Gastrocnemius medialis (tissue), 4 donors: ENCODE measurements at places on chromosomes 2 and 18. TPM values are rescaled to one million over a fixed set of nuclear protein-coding genes. Genes with fewer than 3 reads are reported as not detected.

Gene TLX2
- total RNA-seq, result not detected

Gene CHRND
- total RNA-seq, result 65.1 TPM

- H3K36me3 ChIP-seq, result no peaks in the 10 kb centered on the region
- no peaks in the 10 kb centered on the region for H3K27me3 ChIP-seq
- no peak overlapping the region for H3K27ac ChIP-seq
- H3K4me3 ChIP-seq, result no peak overlapping the region
These were observed 438.4 kb upstream of the SPRED2 start for GRCh38 chr2:65870826-65871225.

- peaks cover 52% of the 10 kb centered on the region for H3K4me1 ChIP-seq
- no peak for DNase-seq
- H3K4me3 ChIP-seq, result peak overlapping the region; percentile 87
- no peaks in the 10 kb centered on the region for H3K27me3 ChIP-seq
- peak overlapping the region; percentile 100 for H3K27ac ChIP-seq
- peaks cover 19% of the 10 kb centered on the region for H3K36me3 ChIP-seq
These were observed 1.2 kb upstream of the DES start for GRCh38 chr2:219416938-219417337.

GRCh38 chr18:47754311-47755101 is 176.0 kb downstream of the SMAD2 start:
- H3K36me3 ChIP-seq, result no peaks in the 10 kb centered on the region
- no peak for DNase-seq
- no peak overlapping the region for H3K4me3 ChIP-seq
- no peaks in the 10 kb centered on the region for H3K4me1 ChIP-seq

- H3K27ac ChIP-seq, result no peak overlapping the region
- peaks cover 8% of the 10 kb centered on the region for H3K4me1 ChIP-seq
- no peaks in the 10 kb centered on the region for H3K36me3 ChIP-seq
- DNase-seq, result no peak
- H3K27me3 ChIP-seq, result peaks cover 27% of the 10 kb centered on the region
- H3K4me3 ChIP-seq, result peak overlapping the region; percentile 49
These were observed 811 bp downstream of the ADD2 start for GRCh38 chr2:70767079-70767698.

DNA sequence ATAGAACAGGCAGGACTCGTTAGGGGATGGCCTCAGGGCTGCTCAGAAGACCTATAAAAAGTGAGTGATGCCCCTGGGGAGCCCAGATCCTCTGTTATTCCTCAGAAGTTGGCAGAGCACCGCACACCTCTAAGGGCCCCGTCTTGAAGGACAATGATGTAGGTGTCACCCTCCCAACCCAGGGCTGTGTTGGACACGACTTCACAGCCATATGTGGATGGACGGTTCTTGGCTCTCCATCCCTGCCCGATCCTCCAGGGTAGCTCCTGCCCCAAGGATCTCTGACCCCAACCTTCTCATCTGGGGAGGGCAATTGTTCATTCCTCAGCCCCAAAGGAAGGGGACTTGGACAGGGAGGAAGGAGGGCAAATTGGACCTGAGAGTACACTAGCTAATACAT is 246.1 kb downstream of the DYSF start:
- no peaks in the 10 kb centered on the region for H3K27me3 ChIP-seq
- H3K27ac ChIP-seq, result peak overlapping the region; percentile 95
- H3K36me3 ChIP-seq, result no peaks in the 10 kb centered on the region

GRCh38 chr2:152078662-152079061 is 20.2 kb downstream of the CACNB4 start:
- DNase-seq, result no peak
- H3K27ac ChIP-seq, result no peak overlapping the region
- H3K36me3 ChIP-seq, result no peaks in the 10 kb centered on the region
- H3K4me1 ChIP-seq, result no peaks in the 10 kb centered on the region
- no peak overlapping the region for H3K4me3 ChIP-seq
- H3K27me3 ChIP-seq, result no peaks in the 10 kb centered on the region

DNA sequence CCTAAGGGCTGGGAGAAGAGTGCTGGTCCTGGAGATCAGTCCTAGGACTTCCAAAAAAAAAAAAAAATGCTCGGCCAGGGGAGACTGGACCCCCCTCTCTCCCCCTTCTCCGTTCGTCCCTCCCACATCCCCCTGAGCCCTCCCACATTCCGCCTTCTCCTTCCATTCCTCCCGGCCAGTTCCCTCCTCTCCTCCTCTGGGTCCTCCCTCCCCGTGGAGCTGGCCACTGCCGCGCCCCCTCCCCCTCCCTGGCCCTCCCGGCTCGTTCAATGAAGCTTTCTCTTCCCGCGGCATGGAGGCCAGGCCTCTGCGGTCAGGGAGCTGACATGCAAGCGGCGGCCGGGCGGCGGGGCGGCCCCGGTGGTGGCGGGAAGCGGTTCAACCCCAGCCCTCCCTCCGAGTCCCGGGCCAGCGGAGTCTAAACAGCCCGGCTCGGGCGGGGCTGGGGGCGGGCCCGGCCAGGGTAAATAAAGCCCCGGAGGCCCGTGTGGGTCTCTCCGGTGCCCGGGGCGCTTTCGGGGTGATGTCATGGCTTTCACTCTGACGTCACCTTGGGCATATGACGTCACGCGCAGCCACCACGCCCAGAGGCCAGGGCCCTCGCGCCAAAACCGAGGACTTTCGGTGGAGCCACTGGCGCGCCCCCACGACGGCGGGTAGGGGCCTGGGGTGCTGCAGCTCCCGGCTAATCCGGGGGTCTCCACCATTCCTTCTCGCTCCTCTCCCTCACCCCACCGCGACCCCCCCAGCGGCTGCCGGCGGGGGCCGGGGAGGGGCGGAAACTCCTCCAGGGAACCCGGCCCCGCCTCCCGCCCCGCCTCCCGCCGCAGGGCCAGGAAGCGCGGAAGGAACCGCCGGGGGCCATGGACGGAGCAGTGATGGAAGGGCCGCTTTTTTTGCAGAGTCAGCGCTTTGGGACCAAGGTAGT is at the start of the genes DOK1 and LOXL3:
TSS of gene DOK1 (plus strand) at position 829 of the 928 bp plus-strand sequence. CDS start at position 864, 35 bp downstream.
TSS of gene LOXL3 (minus strand) at position 51 of the 928 bp plus-strand sequence. CDS start 1,308 bp downstream, outside the sequence.
- H3K4me3 ChIP-seq, result peak within 1 kb of the TSS; percentile 74
- peak within 1 kb of the TSS; percentile 78 for H3K27ac ChIP-seq
- H3K27me3 ChIP-seq, result peaks cover 45% of the 10 kb centered on the region
- no peaks in the 10 kb centered on the region for H3K36me3 ChIP-seq
- no peaks in the 10 kb centered on the region for H3K4me1 ChIP-seq

Gene TMEM169
- not detected for total RNA-seq

Gene CTNNA2
- not detected for total RNA-seq

GRCh38 chr2:141554810-141555209 is 576.0 kb downstream of the LRP1B start:
- no peak for DNase-seq
- no peak overlapping the region for H3K4me3 ChIP-seq
- no peaks in the 10 kb centered on the region for H3K36me3 ChIP-seq
- no peaks in the 10 kb centered on the region for H3K4me1 ChIP-seq
- no peak overlapping the region for H3K27ac ChIP-seq

DNA sequence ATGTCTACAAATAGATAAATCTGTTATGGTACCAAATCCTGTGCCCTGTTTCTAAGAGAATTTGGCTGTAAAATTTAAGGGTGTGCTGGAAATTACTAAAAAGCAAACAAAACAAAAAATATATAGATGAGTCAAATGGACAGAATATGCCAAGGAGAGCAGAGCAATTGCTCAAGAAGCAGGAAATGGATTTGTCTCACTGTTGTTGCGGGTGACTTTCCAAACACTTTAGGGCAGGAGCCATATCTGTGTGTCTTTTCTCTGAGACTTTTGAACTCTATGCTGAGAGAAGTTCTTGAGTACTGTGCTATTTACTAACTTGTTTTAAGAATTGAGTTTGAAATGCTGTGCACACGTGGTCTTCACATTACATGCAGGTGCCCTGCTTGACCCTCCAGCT is 221.7 kb downstream of the PHLPP1 start:
- no peaks in the 10 kb centered on the region for H3K36me3 ChIP-seq
- peaks cover 14% of the 10 kb centered on the region for H3K4me1 ChIP-seq
- peak overlapping the region; percentile 44 for H3K27ac ChIP-seq
- H3K27me3 ChIP-seq, result no peaks in the 10 kb centered on the region

GRCh38 chr18:79918615-79919011 is 32.8 kb downstream of the SLC66A2 start:
- H3K36me3 ChIP-seq, result peaks cover 23% of the 10 kb centered on the region
- DNase-seq, result no peak
- H3K27me3 ChIP-seq, result no peaks in the 10 kb centered on the region
- no peak overlapping the region for H3K4me3 ChIP-seq
- no peaks in the 10 kb centered on the region for H3K4me1 ChIP-seq

GRCh38 chr2:210318486-210318885 is 3.5 kb upstream of the MYL1 start:
- H3K4me3 ChIP-seq, result no peak overlapping the region
- H3K27me3 ChIP-seq, result no peaks in the 10 kb centered on the region
- H3K27ac ChIP-seq, result peak overlapping the region; percentile 85
- DNase-seq, result no peak
- no peaks in the 10 kb centered on the region for H3K36me3 ChIP-seq
- peaks cover 39% of the 10 kb centered on the region for H3K4me1 ChIP-seq

Gene MPHOSPH10
- 33.7 TPM for total RNA-seq

- no peak for DNase-seq
- no peaks in the 10 kb centered on the region for H3K27me3 ChIP-seq
- no peak overlapping the region for H3K4me3 ChIP-seq
- H3K27ac ChIP-seq, result peak overlapping the region; percentile 93
- peaks cover 43% of the 10 kb centered on the region for H3K4me1 ChIP-seq
- H3K36me3 ChIP-seq, result peaks cover 7% of the 10 kb centered on the region
These were observed 36.8 kb downstream of the TOGARAM2 start for GRCh38 chr2:29017716-29018435.

DNA sequence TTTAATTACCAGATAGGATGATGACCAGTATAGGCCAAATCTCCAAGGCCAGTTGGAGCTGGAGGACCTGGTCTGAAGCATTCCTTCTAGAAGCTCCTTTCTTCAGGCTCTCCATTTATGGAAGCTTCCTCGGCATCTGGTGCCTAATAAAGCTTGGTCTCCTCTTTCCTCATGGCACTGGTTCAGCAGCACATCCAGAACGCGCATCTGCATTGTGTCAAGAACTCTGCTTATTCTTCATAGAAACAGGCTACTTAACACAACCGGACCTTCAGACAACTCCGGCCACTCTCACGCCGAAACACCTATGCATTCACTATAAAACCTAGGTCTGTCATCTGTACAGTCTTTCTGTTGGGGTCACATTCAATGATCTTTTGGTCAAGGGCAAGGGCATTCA is 99.8 kb downstream of the COL6A3 start:
- H3K4me1 ChIP-seq, result peaks cover 26% of the 10 kb centered on the region
- H3K27ac ChIP-seq, result peak overlapping the region; percentile 86
- no peak for DNase-seq
- H3K36me3 ChIP-seq, result no peaks in the 10 kb centered on the region

Gene HOXD4
- total RNA-seq, result not detected

- peak within 1 kb of the TSS; percentile 76 for H3K27ac ChIP-seq
- peak; percentile 79 for DNase-seq
- H3K4me3 ChIP-seq, result peak within 1 kb of the TSS; percentile 65
- peaks cover 5% of the 10 kb centered on the region for H3K4me1 ChIP-seq
- no peaks in the 10 kb centered on the region for H3K36me3 ChIP-seq
These were observed at the start of gene FN1 for GRCh38 chr2:215435870-215436704. FN1 (minus strand) TSS chr2:215436068; CDS start chr2:215435802, 266 bp downstream.

Gene UGT1A1
- not detected for total RNA-seq

DNA sequence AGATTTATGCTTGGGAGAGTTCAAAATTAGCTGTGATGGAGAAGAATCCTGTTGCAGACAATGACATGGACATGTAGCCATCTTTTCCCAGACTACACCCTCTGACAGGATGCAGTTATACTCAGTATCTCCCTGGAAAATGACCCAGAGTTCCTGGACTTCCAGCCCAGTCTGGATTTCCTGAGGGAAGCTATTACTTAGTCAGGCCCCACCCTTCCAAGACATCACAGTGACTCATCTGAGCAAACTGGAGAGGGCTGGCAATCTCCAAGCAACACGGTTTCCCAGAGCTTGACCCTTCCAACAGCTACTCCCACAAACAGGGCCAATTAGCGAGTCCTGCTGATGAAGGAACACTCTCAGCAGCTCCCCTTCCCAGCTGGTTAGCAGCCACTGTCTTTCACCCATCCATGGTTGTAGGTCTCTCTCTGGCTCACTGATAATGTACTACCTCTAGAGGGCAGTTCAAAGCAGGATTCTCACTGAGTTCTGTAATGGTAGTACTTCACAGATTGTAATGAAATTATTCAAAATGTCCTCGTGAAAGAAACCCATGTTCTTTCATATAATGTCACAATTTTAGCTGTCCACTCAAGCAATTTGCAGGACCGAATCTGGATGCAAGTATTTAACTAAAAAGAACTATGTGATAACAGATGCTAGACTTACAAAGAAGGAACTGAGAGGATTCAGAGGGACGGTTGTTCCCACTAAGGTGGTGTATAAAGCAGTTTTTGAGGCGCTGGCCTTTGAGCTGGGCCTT is 110.2 kb downstream of the MDH1 start:
- peak; percentile 63 for DNase-seq
- H3K4me3 ChIP-seq, result no peak overlapping the region
- peak overlapping the region; percentile 38 for H3K27ac ChIP-seq
- no peaks in the 10 kb centered on the region for H3K36me3 ChIP-seq

GRCh38 chr2:60548845-60549237 is 4.6 kb downstream of the BCL11A start:
- no peak for DNase-seq
- H3K4me3 ChIP-seq, result peak overlapping the region; percentile 79
- no peaks in the 10 kb centered on the region for H3K36me3 ChIP-seq
- H3K27ac ChIP-seq, result no peak overlapping the region

GRCh38 chr2:168565112-168565511 is 109.0 kb downstream of the CERS6 start:
- no peak overlapping the region for H3K4me3 ChIP-seq
- peaks cover 25% of the 10 kb centered on the region for H3K4me1 ChIP-seq
- peak overlapping the region; percentile 62 for H3K27ac ChIP-seq
- H3K36me3 ChIP-seq, result no peaks in the 10 kb centered on the region
- DNase-seq, result no peak
- no peaks in the 10 kb centered on the region for H3K27me3 ChIP-seq

Gene SEPTIN2
- 90.2 TPM for total RNA-seq

DNA sequence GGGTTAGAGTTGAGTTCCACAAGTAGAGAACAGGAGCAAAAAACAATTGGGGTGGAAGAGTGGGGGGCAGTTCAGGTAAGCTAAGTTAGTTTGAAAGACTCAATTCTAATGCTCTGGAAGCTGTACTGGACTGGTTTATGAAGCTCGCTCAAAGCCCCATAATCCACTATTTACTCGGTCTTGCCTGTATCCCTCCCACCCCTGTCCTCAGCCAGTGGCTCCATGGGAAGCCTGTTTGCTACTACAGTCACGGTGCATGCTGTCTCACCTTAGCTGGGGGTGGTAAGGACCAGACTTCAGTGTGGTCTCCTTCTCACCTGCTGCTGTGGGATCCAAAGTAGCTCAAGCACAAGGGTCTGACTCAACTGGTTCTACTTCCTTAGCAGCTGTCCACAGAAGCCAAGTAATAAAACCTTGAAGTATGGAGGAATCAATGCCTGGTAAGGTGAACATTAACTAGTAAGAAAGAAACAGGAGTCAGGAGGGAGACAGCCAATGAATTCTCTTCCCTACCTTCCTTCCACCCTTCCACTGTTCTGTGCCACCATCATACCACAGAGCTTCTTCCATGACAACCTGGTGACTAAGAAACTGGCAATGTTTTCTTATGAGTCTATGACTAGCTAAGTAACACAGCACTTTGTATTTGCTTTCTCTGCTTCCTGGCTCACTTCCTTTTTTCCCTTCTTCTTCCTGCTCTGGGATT is 230.8 kb downstream of the SRBD1 start:
- H3K27ac ChIP-seq, result no peak overlapping the region
- H3K27me3 ChIP-seq, result no peaks in the 10 kb centered on the region
- H3K4me3 ChIP-seq, result no peak overlapping the region
- H3K4me1 ChIP-seq, result no peaks in the 10 kb centered on the region
- DNase-seq, result no peak
- H3K36me3 ChIP-seq, result no peaks in the 10 kb centered on the region

- peak overlapping the region; percentile 75 for H3K27ac ChIP-seq
- H3K36me3 ChIP-seq, result no peaks in the 10 kb centered on the region
- peaks cover 60% of the 10 kb centered on the region for H3K4me1 ChIP-seq
- H3K4me3 ChIP-seq, result no peak overlapping the region
These were observed 105.6 kb downstream of the PRPF40A start for GRCh38 chr2:152611458-152612231.

Gene MC4R
- total RNA-seq, result not detected
